ENCODE measurements at places on chromosomes 3 and 15. TPM values are rescaled to one million over a fixed set of nuclear protein-coding genes. Genes with fewer than 3 reads are reported as not detected.

GRCh38 chr3:101828276-101828675 is 21.0 kb upstream of the NFKBIZ start:
- no peak for DNase-seq

The PLA2G4F gene
- total RNA-seq = not detected

The PLA2G4E gene
- not detected for total RNA-seq

The SI gene
- 0.18 TPM for total RNA-seq

DNA sequence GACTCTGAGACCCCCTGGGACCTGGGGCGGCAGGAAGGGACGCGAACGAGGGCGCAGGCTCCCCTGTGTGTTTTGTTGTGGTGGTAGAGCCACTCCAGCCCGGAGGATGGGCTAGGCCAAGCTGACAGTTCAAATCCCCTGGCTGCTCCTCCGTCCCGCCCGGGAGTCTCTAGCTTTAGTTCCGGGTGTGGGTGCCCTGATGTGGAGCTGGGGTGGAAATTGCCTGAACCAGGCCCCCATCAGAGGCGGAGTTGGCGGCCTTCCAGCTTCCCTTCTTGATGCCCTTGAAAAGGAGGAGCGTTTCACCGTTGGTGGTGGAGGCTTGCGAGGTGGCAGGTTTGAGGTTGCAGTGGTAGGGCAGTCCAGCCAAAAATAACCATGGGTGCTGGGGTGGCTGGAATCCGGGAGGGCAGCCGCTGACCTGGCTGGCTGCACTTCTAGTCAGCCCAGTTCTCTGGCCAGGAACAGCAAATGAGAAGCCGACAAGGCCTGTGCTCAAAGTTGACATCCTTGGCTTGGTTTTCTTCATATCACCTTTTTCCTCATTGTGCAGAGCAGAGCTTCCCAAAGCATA is 817 bp downstream of the CLK3 start:
- no peak for DNase-seq

GRCh38 chr15:98682992-98683701 is 34.8 kb downstream of the IGF1R start:
- no peak for DNase-seq

DNA sequence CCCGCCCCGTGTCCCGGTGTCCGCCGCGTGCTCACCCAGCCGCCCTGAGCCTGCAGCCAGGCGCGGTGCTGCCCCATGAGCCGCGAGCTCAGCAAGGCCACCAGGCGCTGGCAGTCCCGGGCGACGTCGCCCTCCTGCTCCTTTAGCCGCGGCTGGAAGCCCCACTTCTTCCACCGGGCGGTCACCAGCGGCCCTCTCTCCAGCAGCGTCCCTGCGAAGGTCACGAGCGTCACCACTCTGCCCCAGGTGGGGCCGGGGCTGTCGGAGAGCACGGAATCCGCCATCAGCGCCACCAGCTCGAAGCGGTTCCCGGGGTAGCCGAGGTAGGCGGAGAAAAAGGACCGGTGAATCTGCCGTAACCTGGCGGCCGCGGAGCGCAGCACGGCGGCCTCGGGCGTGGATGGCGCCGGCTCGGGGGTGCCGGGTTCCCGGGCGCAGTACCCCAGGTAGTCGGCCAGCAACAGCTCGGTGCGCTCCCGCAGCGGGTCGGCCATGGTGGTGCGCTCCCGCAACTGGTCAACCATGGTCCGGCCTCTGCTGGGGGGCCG is 298 bp downstream of the BCL2L10 start:
- DNase-seq = peak; percentile 44

DNA sequence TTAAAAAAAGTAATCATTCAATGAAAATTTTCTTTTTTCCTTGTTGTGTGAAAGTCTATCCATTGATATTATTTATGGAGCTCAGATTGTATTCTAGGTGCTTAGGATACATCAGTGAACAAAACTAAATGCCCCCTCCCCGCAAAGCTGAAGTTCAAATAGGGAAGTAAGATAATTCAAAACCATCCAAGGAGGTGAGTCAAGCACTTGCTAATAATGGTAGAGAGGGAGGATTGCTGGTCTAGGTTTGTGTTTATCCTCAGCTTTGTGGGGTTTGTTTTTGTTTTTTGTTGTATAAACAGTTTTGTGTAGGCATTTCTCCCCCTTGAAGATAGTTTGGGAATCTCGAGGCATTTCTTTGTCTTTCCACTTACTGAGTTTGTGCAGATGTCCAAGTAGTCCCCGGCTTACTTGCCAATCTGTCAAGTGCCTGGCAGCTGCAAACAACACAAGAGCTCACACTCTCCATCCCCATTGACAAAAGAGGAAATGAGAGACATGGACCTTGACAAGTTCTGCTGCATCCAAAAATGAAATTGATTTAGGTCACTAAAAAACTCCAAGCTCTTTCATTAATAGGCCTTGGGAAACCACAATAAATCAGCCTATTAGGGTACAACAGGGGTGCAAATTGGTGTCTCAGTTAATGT is 575.8 kb upstream of the TBL1XR1 start:
- no peak for DNase-seq

- DNase-seq = no peak
Measured at GRCh38 chr15:84871428-84871985, 13.0 kb upstream of the SLC28A1 start.

The RASL12 gene
- total RNA-seq = 5.5 TPM

DNA sequence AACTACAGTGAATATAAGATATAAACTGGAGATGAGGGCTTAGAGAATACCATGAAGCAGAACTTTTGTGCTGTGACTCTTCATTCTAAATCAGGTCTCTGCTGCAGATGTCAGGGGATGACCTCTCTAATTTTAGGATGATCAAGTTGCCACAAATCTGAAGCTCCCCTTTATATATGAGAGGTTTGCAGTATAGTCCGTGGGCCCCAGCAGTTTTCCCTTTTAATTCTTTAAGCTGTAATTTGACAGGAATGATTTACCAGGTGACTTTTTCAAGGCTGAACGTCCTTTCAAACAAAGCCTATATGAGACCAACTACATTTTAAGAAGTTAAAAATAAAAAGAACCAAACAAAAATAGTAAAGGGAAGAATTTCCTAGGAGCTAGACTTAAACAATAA is 4.9 kb upstream of the PLOD2 start:
- no peak for DNase-seq

DNA sequence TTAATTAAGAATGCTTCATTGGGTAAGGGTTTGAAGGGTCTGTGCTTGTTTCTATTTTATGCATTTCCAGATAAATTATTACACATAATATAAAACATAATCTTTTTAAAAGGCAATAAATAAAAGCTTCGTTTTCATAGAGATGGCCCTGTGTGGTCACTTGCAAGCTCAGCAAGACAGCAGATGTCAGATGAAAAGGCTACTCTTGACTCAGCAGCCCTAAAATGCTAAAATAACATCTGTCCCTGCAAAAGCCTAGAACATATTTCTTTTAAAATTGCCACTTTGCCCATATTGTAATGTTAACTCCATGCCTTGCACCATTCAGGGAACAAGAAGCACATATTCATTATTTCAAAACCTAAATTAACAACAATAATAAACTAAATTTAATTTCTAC is 349.4 kb downstream of the CNTN3 start:
- DNase-seq = no peak

The SAMMSON gene
- not detected for total RNA-seq

The SPTBN5 gene
- total RNA-seq = 1.3 TPM

DNA sequence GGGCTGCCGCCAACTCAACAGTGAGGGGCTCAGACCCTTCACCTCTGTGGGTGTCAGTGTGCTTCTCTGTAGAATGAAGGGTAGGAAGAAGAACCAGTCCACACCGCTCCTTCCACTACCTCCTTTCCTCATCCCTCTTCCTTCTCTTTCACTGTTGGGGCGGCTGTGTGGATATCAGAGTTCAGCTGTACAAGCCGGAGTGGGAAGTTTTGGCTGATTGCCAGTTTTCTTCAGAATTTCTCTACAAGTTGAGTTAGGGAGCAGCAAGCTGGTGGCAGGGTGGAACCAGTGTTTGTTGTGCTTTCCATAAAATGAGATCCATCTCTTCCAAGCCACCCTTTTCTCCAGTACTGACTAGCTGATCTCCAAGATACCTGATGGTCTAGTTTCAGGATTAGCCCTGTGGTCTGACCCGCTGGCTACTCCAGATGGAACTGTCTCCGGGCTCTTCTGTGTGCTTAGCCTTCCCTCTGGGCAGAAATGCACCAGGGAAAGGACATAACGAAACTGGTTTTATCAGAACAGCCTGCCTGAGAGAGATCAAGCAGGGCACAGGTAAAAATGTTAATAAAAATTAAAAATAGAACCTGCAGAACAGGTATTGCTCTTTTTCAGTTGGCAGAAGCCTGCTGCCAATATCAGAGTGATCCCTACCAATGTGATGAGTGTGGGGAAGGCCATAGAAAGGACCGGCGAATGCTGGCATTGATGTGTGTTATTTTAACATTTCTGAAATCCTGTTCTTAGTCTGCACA is 169.9 kb upstream of the TSC22D2 start:
- DNase-seq = no peak

GRCh38 chr3:10224794-10225665 is 23.2 kb upstream of the TATDN2 start:
- peak; percentile 89 for DNase-seq

The GHRL gene
- 0.64 TPM for total RNA-seq

DNA sequence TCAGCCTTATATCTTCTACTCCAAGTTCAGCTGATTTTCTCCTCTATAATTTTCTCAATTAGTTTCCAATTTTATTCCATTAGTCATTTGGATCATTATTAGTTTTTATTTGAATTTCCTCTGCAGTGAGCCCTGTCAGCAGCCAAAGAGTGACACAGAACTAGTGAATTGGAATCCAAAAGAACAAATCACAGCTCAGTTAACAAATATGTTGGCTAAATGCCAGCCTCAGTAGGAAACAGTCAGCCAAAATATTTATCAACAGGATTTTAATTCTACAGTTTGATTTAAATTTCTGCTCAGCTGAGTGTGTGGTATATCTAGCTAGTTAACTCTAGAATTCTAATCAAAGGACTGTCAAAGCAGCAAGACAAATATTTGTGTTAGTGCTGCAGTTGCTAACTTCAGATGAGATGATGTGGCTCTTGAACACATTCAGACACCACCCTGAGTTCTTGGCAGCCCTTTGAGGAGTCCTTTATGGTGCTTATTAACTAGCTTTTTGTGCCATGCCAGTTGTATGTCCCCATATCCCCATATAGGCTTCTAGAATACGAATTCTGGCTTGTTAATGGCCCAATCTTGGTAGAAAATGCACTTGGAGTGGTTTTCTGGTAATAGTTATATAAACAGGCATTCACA is 194.5 kb downstream of the CPNE4 start:
- DNase-seq = no peak

- no peak for DNase-seq
Measured at GRCh38 chr15:101372149-101372577, 77.1 kb upstream of the SNRPA1 start.

All from cerebellum (tissue), 4 donors.